Esophagus (tissue), 2 donors: ENCODE measurements at places on chromosomes 3 and 15. TPM values are rescaled to one million over a fixed set of nuclear protein-coding genes. Genes with fewer than 3 reads are reported as not detected.

The PRRT3 gene
- polyA plus RNA-seq, result 1.0 TPM

The MLF1 gene
- 2.1 TPM for polyA plus RNA-seq

The TIMP4 gene
- polyA plus RNA-seq, result 0.45 TPM

The TM6SF1 gene
- polyA plus RNA-seq, result 1.1 TPM

The ZBBX gene
- not detected for polyA plus RNA-seq

The ECE2 gene
- not detected for polyA plus RNA-seq

The LRRN1 gene
- 0.18 TPM for polyA plus RNA-seq

The CLK3 gene
- 78.7 TPM for polyA plus RNA-seq

The IQCF5 gene
- polyA plus RNA-seq, result not detected

The SMCO1 gene
- polyA plus RNA-seq, result not detected

The ZBTB47 gene
- 3.5 TPM for polyA plus RNA-seq

The AHSG gene
- polyA plus RNA-seq, result 0.06 TPM

The LMOD3 gene
- polyA plus RNA-seq, result 0.06 TPM

The C2CD4A gene
- polyA plus RNA-seq, result 0.13 TPM

The ZNF662 gene
- 5.2 TPM for polyA plus RNA-seq

The SAMMSON gene
- polyA plus RNA-seq, result 0.47 TPM

The CYP1A1 gene
- polyA plus RNA-seq, result 1.9 TPM

The SEMA6D gene
- polyA plus RNA-seq, result 0.31 TPM

The HRG gene
- not detected for polyA plus RNA-seq

The UCN2 gene
- polyA plus RNA-seq, result 7.2 TPM

The CPN2 gene
- polyA plus RNA-seq, result not detected

The EPHA3 gene
- polyA plus RNA-seq, result 0.18 TPM

The SKOR1 gene
- 0.12 TPM for polyA plus RNA-seq

The TRANK1 gene
- polyA plus RNA-seq, result 2.0 TPM

The GOLGA6A gene
- polyA plus RNA-seq, result 0.02 TPM

The GATA2 gene
- polyA plus RNA-seq, result 2.3 TPM

The P2RY1 gene
- 7.0 TPM for polyA plus RNA-seq

The NOX5 gene
- 0.29 TPM for polyA plus RNA-seq

The GHRL gene
- 0.22 TPM for polyA plus RNA-seq

The FYCO1 gene
- 9.6 TPM for polyA plus RNA-seq

The PSMD2 gene
- polyA plus RNA-seq, result 50.1 TPM

The TMEM108 gene
- 0.41 TPM for polyA plus RNA-seq

The PDCD10 gene
- polyA plus RNA-seq, result 29.6 TPM

The SH2D7 gene
- not detected for polyA plus RNA-seq

The SLC22A14 gene
- polyA plus RNA-seq, result 0.19 TPM

The SNX33 gene
- polyA plus RNA-seq, result 24.0 TPM

The TRPM1 gene
- polyA plus RNA-seq, result 0.13 TPM

The FGF12 gene
- polyA plus RNA-seq, result 1.5 TPM

The CACNA1D gene
- polyA plus RNA-seq, result 0.61 TPM

The RBP2 gene
- polyA plus RNA-seq, result 0.13 TPM

The SLC7A14 gene
- not detected for polyA plus RNA-seq

The ADAM10 gene
- 9.7 TPM for polyA plus RNA-seq

The CYP11A1 gene
- 5.7 TPM for polyA plus RNA-seq

The C3orf85 gene
- not detected for polyA plus RNA-seq

The TGM5 gene
- polyA plus RNA-seq, result 9.5 TPM

The BCHE gene
- 4.4 TPM for polyA plus RNA-seq

The AADAC gene
- polyA plus RNA-seq, result 0.75 TPM
